Pulmonary artery endothelial cell (primary cell): ENCODE measurements at places on chromosomes 6 and 20. TPM values are rescaled to one million over a fixed set of nuclear protein-coding genes. Genes with fewer than 3 reads are reported as not detected.

CCM2L gene
- 6.4 and 10.3 TPM in 2 replicates for total RNA-seq

PNPLA1 gene
- total RNA-seq: not detected in 2 replicates

TBCC gene
- 33.2 and 37.4 TPM in 2 replicates for total RNA-seq

LCA5 gene
- 4.3 and 6.1 TPM in 2 replicates for total RNA-seq

PRSS16 gene
- not detected in 2 replicates for total RNA-seq

TBP gene
- total RNA-seq: 10.9 and 17.6 TPM in 2 replicates

BYSL gene
- total RNA-seq: 30.6 and 32.7 TPM in 2 replicates

PACRG gene
- not detected in 2 replicates for total RNA-seq

ACSS1 gene
- 5.9 and 22.0 TPM in 2 replicates for total RNA-seq

CDC40 gene
- 25.2 and 35.9 TPM in 2 replicates for total RNA-seq

PTCHD4 gene
- total RNA-seq: 3.2 and 3.3 TPM in 2 replicates

TFAP2D gene
- total RNA-seq: not detected in 2 replicates

ENPP4 gene
- 8.7 and 11.9 TPM in 2 replicates for total RNA-seq

KIF6 gene
- total RNA-seq: not detected in 2 replicates

MYH7B gene
- under 0.01 and 0.13 TPM in 2 replicates for total RNA-seq

CYP24A1 gene
- not detected in 2 replicates for total RNA-seq

C6orf58 gene
- total RNA-seq: 0.07 TPM in 1 of 2 replicates, not detected in the other

PCMT1 gene
- 130 and 165 TPM in 2 replicates for total RNA-seq

TCP11 gene
- 0.13 and 0.18 TPM in 2 replicates for total RNA-seq

FGD2 gene
- not detected in 2 replicates for total RNA-seq

HLA-DPB1 gene
- 0.46 and 10.3 TPM in 2 replicates for total RNA-seq

CST2 gene
- not detected in 2 replicates for total RNA-seq

NOX3 gene
- not detected in 2 replicates for total RNA-seq

C20orf202 gene
- 0.07 TPM in 1 of 2 replicates, not detected in the other for total RNA-seq

JAG1 gene
- 81.8 and 93.1 TPM in 2 replicates for total RNA-seq

DLL1 gene
- 1.8 and 2.1 TPM in 2 replicates for total RNA-seq

PRICKLE4 gene
- total RNA-seq: 0.67 and 1.1 TPM in 2 replicates

TMEM63B gene
- 14.0 and 21.8 TPM in 2 replicates for total RNA-seq

BLOC1S5 gene
- 20.2 and 22.8 TPM in 2 replicates for total RNA-seq

SPEF1 gene
- 0.13 TPM in 1 of 2 replicates, not detected in the other for total RNA-seq

HRH3 gene
- not detected in 2 replicates for total RNA-seq

LPA gene
- total RNA-seq: not detected in 2 replicates

LST1 gene
- total RNA-seq: 0.14 and 0.73 TPM in 2 replicates

CDK19 gene
- 4.7 and 5.1 TPM in 2 replicates for total RNA-seq

GTF3C6 gene
- total RNA-seq: 51.4 and 84.6 TPM in 2 replicates

CSTF1 gene
- 29.7 and 39.7 TPM in 2 replicates for total RNA-seq

RAET1L gene
- total RNA-seq: not detected in 2 replicates

WFDC12 gene
- total RNA-seq: not detected in 2 replicates

REM1 gene
- 0.32 TPM in 1 of 2 replicates, not detected in the other for total RNA-seq

HMGCLL1 gene
- total RNA-seq: 0.07 and 0.74 TPM in 2 replicates

HDGFL1 gene
- total RNA-seq: not detected in 2 replicates

COL9A3 gene
- 0.04 and 0.20 TPM in 2 replicates for total RNA-seq

SPTLC3 gene
- 0.40 and 0.71 TPM in 2 replicates for total RNA-seq

TP53TG5 gene
- not detected in 2 replicates for total RNA-seq
